ENCODE measurements at places on chromosomes 16 and 17. TPM values are rescaled to one million over a fixed set of nuclear protein-coding genes. Genes with fewer than 3 reads are reported as not detected.

The KRTAP4-6 gene
- total RNA-seq = not detected

The ERN2 gene
- not detected for total RNA-seq

The LRRC46 gene
- total RNA-seq = 0.50 TPM

The ZFPM1 gene
- 14.7 TPM for total RNA-seq

The CARD14 gene
- total RNA-seq = not detected

The SRCIN1 gene
- total RNA-seq = 0.15 TPM

The CSH1 gene
- not detected for total RNA-seq
